Hepatocyte (in vitro differentiated cells): ENCODE measurements at places on chromosomes 1 and 21. TPM values are rescaled to one million over a fixed set of nuclear protein-coding genes. Genes with fewer than 3 reads are reported as not detected.

PROX1 gene
- 4.8 and 6.7 TPM in 2 replicates for polyA plus RNA-seq

HAO2 gene
- 5.7 and 14.2 TPM in 2 replicates for polyA plus RNA-seq

F13B gene
- 4.7 and 5.5 TPM in 2 replicates for polyA plus RNA-seq

KLF17 gene
- polyA plus RNA-seq: not detected in 2 replicates

CR2 gene
- 0.50 TPM in 1 of 2 replicates, not detected in the other for polyA plus RNA-seq

DNA sequence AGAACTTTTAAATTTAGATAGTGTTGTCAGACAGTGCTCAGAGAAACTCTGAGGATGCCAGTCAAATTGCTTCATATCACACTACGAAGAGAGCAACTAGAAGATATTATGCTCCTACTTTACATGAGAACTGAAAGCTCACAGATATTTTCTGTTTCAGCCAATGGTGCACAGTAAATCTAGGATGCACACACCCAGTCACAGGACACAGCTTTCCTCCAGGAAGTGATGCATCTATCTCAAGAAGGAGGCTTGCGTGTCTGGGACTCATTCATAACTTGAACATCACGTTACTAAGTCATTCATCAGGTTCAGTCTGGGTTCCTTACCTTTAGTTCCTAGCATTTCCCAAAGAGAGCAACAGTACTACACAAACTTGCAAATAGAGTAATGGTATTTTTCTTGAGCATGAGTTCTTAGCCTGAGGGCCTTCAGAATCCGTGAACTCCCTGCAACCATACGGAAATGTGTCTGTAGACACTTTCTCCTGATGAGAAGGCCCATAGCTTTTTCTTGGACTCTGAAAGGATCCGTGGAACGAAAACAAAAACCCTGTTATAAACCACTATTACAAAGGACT, 12.2 kb downstream of the ZNF697 start:
- no peak for DNase-seq

DNA sequence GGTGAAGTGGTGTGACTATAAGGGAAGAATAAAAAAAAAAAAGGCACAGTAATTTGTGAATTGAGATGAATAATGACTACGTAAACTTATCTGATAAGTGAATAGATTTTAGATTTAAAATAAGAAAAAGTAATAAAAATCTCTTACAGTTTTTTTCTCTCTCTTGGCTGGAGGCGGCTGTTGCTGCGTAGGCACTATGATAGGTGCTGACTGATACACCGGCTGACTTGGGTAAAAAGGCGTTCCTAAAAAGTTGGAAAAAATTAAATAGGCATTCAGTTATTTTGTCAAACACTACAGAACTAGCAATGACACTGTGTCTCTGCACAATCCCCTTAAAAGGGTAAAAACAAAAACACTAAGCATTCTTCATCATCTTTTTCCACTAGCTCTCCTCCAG, 185.7 kb upstream of the HP1BP3 start:
- DNase-seq: no peak

GRCh38 chr1:114235281-114235680, 81.6 kb upstream of the SYT6 start:
- DNase-seq: no peak

GRCh38 chr1:191608367-191608766, 549.9 kb upstream of the RGS18 start:
- no peak for DNase-seq

- no peak for DNase-seq
These were observed 156.5 kb downstream of the HIVEP3 start for GRCh38 chr1:41762251-41762650.

DNA sequence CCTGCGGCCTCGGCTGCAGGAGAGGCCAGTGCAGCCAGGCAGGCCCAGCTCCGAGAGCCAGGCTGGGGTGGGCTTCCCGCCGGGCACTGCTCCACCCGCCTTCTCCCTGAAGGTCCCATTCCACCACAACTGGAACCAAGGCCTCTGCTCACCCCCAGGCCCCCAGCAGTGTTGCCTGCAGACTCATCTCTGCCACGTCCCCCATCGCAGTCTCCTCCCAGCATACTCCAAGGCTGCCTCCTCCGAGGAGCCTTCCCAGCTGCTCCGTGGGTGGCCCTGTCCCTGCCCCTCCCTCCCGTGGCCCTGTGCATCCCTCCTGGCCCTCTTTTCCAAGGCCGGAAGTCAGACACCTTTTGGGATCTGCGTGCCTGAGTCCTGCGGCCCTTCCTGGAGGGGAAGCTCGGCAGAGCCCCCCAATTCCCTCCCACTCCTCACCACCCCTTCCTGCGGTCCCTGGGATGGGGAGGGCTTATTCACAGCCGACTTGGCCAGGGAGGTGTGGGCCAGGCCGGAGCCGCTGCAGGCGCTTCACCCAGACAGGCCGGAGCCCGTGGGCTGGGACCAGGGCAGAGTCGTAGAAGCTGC, 47.6 kb downstream of the SLX9 start:
- DNase-seq: no peak
